ENCODE measurements at places on chromosomes 4 and X.

- DNase-seq, result no peak
Observed at GRCh38 chr4:17218786-17219185, 293.1 kb downstream of the QDPR start.

DNA sequence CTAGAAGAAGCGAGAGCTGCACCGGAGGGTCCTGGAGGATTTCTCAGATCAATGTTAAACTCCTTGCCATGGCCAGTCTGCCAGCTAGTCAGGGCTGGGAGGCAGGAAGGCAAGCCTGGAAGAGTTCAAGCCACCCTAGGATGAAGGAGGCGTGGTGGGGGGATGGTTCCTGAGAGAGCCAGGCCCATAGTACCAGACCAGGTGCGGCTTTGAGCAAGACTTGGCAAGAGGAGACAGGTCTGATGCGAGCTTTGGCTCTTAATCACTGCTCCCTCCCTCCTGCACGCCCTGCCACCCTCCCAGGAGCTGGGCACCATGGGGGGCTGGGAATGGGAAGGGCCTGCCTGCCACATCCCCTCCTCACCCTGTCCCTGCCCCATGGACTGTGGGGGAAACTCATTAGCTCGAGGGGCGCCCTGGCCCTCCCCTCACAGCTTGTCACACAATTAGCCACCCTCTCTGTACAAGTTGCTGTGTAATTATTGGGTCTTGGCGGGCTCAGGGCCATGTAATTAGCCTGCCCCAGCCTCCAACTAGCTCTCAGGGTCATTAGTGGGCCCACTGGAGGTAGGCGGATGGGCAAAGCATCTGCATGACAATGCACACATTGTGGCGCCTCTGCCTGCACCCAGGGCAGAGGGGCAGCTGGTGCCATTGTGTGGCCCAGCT, 50.3 kb downstream of the EFNB1 start:
- DNase-seq, result no peak

- no peak for DNase-seq
Observed at GRCh38 chr4:176614793-176615192, 177.9 kb downstream of the VEGFC start.

GRCh38 chr4:176721459-176721858, 71.3 kb downstream of the VEGFC start:
- DNase-seq, result no peak

- no peak for DNase-seq
Observed at GRCh38 chr4:151660676-151661075, 100.1 kb downstream of the GATB start.

DNA sequence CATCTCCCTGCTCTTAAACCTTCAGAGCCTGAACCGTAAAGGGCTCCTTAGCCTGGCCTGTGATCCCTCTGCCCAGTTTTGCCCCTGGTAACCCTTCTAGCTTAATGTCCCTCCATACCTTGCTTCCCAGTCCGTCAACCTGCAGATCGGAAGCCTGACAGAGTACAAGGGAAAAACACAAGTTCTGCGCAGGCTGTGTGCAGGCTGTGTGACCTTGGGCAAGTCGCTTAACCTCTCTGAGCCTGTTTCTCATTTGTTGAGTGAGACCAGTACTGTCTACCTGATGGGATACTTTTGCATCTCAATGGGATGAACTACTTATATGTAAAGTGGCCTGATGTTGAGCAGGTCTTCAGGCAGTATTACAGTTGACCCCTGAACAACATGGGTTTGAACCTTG, 1.7 kb downstream of the NSDHL start:
- DNase-seq, result no peak

DNA sequence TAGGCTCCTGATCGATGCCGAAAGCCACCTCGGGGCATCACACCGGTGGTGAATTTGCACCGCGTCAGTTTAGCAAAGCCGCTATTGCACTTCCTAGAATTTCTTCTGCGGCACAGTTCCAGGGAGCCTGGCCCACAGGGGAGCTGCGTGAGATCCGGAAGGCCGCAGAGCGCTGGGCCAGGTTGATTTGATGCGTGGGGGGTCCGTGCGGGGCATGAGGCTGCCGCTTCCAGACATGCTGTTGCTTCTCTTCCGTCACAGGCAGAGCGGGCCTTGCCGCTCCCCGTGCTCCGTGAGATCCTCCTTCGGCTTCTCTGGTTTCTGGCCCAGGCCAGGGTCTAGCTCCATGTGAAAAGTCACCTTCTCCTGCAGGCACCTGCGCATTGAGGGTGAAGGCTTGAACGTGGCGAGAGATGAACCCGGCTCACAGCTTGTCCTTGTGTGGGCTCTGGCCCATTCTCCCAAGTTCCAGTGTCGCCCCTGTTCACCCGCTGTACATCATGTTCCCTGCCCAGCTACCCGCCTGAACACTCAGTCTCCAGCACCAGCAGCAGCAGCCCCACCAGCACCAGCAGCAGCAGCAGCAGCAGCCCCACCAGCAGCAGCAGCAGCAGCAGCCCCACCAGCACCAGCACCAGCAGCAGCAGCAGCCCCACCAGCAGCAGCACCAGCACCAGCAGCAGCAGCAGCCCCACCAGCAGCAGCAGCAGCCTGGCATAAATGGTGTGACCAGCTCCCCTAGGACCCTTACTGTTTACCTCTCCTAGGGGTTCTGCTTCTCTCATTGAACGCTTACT, 131.2 kb downstream of the TRIML1 start:
- DNase-seq, result no peak

DNA sequence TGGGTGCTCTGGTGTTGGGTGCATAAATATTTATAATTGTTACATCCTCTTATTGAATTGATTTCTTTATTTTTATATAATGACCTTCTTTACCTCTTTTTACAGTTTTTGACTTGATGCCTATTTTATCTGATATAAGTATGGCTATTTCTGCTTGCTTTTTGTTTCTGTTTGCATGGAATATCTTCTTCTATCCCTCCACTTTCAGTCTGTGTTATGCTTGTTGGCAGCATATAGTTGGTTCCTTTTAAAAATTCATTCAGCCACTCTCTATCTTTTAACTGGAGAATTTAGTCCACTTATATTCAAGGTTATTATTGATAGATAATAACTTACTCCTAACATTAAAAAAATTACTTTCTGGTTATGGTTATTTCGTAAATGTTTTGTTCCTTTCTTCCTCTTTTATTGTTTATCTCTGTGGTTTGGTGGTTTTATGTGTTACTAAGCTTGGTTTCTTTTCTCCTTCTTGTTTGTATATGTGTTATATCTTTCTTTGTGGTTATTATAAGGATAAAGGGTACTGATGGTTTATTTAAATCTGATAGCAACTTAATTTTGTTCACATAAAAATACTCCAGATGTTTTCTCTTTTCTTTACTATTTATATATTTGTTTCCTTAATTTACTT, 69.5 kb downstream of the IL15 start:
- no peak for DNase-seq

DNA sequence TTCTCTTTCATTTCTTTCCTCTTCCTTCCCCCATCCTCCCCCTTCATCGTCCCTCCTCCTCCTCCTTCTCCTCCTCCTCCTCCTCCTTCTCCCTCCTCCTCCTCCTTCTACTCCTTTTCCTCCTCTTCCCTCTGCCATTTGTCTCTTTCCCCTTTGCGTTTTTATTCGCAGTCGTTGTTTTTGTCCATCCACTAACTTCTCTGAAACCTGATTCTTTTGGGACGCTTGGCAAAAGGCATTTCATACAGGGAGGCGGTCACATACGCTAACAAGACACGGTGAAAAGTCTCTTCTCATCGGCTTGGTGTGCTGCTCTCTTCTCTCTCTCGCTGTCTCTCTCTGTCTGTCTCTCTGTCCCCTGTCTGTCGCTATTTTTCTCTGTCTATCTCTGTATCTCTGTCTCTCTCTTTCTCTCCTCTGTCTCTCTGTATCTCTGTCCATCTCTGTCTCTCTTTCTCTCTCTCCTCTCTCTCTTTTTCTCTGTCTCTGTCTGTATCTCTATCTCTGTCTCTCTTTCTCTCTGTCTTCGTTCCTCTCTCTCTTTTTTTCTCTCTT, 5.4 kb upstream of the SHOX start:
- DNase-seq, result no peak

GRCh38 chr4:84936123-84936522, 30.4 kb downstream of the WDFY3 start:
- DNase-seq, result no peak

GRCh38 chrX:34279866-34280560, 147.9 kb upstream of the FAM47A start:
- DNase-seq, result no peak

DNA sequence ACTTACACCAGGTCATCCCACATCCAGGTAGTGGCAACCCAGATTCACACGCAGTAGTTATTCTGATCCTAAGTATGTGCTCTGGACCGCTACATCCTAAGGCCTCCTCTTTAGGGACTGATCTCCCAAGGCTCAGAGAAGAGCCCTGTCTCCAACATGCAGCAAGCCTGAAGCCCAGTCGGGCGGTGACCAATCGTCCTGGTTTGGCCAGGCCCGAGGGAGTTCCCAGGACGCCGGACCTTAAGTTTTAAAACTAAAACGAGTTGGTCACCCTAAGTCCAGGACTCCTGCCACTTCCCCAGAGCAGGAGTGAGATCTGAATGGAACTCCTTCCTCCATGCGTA, 385 bp downstream of the LYAR start:
- no peak for DNase-seq

DNA sequence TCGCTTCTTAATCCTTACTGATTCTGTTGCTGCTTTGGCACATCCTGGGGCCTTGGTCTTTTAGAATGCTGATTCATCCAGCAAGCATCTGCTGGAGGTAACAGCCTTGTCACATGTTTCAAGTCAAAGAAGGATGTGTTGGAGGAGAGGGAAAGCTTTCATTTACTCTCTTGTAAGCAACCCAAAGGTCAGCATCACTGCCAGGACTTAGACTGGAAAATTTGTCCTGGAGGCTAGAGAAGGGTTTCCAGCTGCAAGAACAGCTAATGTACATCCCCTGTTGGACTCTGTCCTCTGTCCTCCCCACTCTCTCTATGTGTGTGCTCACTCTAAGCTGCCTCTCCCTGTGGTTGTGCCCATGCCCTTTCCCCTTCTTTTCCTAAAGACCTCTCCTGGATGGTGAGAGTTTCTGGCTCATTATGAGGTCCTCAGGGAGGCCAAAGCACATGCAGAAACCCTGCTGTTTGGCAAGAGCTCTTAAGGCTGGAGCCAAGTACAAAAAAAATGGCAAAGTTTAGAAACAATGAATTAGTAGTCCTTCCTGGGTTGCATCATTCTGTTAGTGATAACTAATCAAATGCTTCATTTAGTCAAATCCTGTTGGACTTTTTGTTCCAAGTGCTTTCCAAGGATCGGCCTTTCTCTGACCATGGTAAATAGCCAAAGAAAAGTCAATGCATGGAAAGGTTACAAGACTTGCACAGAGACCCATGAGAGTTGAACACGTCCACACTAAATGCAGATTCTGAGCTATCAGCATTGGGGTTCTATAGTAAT, 13.4 kb upstream of the SRPX start:
- DNase-seq, result no peak

- no peak for DNase-seq
Observed at GRCh38 chrX:142742581-142742980, 283.1 kb upstream of the SPANXN4 start.

DNA sequence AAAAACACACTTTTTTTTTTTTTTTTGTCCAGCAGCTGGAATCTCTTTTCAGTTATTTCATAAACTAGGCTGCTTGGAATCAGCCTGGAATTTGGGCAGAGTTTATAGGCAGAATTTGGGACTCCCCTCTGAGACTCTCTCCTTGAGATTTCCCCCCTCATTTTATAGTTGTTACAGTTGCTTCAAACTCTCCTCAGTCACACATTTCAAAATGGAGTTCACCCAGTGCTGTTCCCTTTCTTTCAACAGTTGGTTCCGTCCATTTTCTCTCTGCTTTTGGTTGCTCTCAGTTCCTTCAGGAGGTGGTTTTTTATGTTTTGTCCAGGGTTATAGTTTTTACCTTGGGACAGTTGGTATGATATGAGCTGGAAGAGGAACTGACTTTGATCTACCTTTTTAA, 27.5 kb downstream of the NSD2 start:
- DNase-seq, result no peak

- DNase-seq, result no peak
Observed at GRCh38 chrX:626745-627509, 3.7 kb upstream of the SHOX start.

DNA sequence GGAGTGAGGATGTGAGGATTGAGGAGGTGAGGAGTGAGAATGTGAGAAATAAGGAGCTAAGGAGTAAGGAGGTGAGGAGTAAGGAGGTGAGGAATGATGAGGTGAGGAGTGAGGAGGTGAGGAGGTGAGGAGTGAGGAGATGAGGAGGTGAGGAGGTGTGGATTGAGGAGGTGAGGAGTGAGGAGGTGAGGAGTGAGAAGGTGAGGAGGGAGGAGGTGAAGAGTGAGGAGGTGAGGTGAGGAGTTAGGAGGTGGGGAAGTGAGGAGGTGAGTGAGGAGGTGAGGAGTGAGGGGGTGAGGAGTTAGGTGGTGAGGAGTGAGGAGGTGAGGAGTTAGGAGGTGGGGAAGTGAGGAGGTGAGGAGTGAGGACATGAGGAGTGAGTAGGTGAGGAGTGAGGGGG, 74.8 kb upstream of the MXD4 start:
- DNase-seq, result no peak

- no peak for DNase-seq
Observed at GRCh38 chrX:139914421-139914820, 18.4 kb downstream of the ATP11C start.

DNA sequence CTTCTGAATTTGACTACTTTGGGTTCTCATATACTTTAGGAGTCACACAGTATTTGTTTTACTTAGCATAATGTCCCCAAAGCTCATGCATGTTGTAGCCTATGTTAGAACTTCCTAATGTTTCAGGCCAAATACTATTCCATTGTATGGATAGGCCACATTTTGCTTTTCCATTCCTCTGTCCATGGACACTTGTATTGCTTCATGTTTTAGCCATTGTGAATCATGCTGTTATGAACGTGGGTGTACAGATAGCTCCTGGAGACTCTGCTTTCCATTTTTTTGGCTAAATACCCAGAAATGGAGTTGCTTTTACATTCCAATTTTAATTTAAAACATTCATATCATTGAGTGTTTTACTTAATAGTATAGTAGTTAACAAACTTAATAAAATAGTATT, 54.5 kb downstream of the HTT start:
- no peak for DNase-seq

- no peak for DNase-seq
Observed at GRCh38 chr4:57023104-57023503, 44.4 kb downstream of the POLR2B start.

DNA sequence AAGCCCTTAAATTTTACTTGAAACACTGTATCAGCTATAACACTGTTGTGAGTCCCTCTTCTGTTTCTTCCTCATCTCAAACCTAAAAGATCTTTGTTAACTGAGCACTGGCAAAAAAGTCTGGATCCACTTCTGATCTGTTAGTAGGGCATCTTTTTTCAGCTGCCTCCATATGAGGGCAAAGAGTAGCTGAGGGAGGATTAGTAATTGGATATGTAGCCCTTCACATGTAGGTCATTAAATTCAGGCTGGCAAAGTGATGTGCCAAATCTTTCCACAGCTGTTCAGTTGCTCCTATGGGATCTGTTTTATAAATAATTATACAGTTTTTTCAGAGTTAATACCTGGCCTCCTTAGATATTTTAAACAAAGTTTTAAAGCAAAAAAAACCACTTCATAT, 1.1 kb upstream of the TRMT10A start:
- no peak for DNase-seq
